Cerebellar cortex (tissue), 1 donor: ENCODE measurements at places on chromosomes 4 and X.

- DNase-seq: no peak
Measured at GRCh38 chr4:108965016-108965415, 202.2 kb upstream of the ETNPPL start.

DNA sequence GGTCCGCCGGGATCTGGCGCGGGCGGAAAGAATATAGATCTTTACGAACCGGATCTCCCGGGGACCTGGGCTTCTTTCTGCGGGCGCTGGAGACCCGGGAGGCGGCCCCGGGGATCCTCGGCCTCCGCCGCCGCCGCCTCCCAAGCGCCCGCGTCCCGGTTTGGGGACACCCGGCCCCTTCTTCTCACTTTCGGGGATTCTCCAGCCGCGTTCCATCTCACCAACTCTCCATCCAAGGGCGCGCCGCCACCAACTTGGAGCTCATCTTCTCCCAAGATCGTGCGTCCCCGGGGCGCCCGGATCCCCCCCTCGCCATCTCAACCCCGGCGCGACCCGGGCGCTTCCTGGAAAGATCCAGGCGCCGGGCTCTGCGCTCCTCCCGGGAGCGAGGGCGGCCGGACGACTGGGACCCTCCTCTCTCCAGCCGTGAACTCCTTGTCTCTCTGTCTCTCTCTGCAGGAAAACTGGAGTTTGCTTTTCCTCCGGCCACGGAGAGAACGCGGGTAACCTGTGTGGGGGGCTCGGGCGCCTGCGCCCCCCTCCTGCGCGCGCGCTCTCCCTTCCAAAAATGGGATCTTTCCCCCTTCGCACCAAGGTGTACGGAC lies 482 bp upstream of the SHOX start:
- no peak for DNase-seq

- no peak for DNase-seq
Measured at GRCh38 chrX:100265179-100265578, 144.9 kb downstream of the PCDH19 start.

DNA sequence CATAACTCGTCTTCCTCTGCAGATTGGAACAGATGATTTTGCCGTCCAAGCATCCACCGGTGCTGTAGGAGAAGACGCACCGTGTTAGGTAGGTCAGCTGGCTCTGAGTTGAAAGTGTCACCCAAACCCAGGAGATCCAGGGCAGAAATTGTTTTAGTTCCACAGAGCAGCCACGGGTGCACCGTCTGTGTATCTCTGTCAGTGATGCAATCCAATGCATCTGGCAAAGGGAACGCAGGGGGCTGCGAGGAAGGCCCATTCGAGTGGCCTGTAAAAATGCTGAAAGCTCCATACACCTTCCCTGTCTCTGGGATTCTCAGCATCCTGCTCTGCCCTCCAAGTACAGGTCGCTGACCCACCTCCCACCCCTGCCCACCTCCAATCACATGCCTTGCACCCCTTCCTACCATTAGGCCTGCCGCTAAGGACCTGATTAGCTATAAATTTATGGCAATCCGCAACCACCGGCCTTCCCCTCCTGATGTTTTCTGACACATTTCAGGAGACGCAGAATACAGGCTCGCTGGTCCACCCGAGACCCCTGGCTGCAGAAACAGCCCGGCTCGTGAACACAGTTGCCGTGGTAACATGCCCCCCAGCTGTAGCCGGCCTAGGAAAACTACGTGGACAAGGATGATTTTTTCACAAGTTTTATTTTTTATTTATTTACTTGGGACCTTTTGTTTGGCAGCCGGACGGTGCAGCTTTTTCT lies 39.7 kb upstream of the SHOX start:
- DNase-seq: no peak

GRCh38 chrX:70292788-70293187 lies 2.9 kb downstream of the KIF4A start:
- no peak for DNase-seq

DNA sequence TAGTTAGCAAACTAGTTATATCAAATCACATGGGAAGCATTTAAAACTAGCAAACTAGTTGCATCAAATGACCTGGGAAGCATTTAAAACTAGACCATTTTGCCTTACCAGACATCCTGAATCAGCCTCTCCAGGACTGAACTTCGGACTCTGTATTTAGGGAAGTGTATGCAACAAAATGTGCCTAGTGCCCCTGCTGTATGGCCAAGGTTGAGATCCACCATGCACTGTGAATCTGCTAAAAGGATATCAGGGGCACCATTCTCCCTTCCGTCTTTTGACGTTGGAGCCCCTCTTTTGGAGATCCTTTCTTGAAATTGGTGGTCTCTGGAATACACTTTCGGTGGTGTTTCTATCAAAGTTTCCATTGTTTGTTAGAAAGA lies 49.5 kb downstream of the CCNI start:
- DNase-seq: no peak

DNA sequence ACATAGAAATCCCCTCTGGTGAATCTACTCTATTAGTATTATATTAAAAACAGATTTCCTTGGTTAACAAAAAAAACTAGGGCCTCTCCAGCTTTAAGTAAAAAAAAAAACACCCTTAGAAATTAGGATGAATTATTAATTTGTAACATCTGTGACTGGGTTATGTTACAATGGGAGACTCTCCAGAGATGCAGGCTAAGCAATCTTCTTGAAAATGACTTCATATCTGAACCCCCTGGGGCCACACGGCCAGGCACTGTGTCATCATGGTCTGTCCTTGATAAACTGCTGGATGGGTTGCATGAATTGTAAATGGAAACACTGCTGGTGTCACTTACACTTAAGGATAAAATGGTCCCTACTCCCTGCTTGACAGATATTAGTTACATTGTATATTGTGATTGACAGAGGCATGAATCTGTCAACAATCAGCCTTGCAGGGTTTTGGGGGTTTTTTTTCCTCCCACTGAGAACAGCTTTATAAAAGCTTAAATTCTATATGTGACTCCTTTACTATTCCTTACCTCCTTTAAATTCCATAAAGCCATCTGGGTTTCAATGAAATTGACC lies 49.1 kb downstream of the PRKG2 start:
- no peak for DNase-seq

GRCh38 chrX:16958356-16958755 lies 11.9 kb downstream of the REPS2 start:
- no peak for DNase-seq

DNA sequence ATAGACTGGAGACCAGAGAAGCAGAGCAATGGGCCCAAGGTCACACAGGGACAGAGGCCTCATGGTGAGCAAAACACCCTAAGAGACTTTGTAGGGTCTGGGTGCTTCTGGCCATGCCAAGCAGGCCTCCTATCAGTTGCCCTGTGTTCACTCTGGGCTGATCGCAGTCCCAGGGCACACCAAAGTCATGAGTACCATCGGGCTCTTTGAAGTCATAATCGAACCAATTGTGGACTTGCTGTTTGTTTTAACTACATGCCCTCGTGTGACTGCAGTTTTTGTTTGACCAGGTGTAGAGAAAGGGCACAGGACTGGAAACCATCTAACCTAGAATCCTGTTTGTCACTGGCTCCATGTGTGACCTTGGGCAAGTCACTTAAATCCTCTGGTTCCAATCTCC lies 172.5 kb upstream of the CPEB2 start:
- DNase-seq: no peak

- DNase-seq: peak; percentile 72
Measured at GRCh38 chrX:50204364-50204899, at the start of gene CCNB3. Gene CCNB3 (plus strand): TSS chrX:50204765. CDS start chrX:50285164, 80,399 bp downstream.

DNA sequence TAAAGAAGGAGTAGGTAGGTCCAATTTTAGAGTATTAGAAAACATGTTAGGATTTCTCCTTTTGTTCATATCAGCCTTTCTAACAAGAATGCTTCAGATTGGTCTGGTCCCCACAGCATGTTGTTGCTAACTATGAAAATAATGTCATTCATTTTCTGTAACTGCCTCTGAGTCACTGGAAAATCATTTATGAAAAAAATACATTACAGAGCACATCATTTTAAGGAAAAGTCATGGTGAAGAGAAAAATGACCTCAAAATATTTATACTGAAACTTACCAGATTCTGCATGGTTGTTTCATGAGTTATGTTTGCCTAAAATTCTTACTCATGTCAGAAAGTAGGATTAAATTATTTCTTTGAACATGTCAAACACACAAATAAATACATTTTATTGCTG lies 35.2 kb downstream of the DTHD1 start:
- DNase-seq: no peak

DNA sequence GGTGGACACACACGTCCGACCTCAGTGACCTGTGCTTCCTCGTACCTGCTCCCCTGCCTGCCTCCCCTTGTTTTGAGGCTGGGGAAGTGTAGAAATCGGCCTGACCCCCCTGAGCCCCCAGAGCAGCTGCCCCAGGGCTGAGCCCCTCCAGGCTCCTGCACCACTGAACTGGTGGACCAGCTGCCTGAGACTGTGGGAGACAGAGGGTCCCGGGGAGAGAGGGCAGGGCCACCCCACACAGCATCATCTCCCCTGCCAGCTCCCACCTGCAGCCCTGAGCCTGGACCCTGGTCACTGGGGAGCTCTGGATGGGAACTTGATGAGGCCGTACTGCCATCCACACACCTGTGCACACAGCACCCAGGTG lies 15.0 kb upstream of the NAT8L start:
- no peak for DNase-seq

DNA sequence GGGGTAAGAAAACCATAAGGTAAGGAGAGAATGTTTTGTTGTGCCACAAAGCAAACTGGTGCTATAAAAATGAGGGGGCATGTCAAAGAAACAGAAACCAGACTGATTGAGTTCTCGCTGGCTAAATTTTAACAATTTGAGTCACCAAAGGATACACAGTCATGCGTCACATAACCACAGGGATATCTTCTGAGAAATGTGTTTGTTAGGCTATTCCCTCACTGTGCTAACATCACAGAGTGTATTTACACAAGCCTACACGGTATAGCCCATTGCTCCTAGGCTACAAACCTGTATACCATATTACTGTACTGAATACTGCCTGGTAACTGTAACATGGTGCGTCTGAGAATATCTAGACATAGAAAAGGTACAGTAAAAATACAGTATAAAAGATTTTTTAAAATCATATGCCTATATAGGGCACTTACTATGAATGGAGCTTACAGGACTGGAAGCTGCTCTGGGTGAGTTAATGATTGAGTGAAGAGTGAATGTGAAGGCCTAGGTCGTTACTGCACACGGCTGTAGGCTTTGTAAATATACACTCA lies 50.1 kb downstream of the FBXW7 start:
- no peak for DNase-seq

- DNase-seq: peak; percentile 16
Measured at GRCh38 chr4:89754531-89754930, 82.4 kb downstream of the SNCA start.

DNA sequence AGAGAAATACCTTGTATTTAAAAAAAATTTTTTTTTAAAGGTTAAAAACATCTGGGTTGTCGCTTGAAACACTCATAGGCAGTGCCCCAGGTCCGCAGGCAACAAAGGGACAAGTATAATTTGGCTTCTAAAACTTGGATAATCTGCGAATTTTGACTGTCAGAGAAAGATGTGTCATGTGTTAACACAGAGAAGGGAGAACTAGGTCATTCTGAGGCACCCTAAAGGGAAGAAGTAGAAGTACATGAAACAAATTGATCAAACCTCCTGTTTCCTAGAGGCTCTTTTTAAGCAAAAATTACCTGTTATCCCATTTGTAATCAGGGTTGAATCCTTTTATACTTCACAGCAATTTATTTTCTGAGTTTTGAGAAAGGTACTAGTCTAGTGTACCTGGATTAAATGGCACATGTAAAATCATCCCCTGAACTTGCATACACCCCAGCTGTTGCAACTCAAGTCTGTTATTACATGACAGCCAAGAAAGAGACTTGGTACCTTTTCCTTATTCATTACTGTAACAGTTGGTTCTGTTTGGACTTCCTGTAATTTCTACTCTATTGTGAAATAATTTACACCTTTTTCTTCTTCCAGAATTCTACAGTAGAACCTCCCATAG lies 1.7 kb downstream of the SRD5A3 start:
- DNase-seq: no peak

- no peak for DNase-seq
Measured at GRCh38 chr4:52586069-52586468, 73.0 kb downstream of the USP46 start.

- DNase-seq: no peak
Measured at GRCh38 chrX:87626996-87627395, 109.4 kb downstream of the KLHL4 start.

DNA sequence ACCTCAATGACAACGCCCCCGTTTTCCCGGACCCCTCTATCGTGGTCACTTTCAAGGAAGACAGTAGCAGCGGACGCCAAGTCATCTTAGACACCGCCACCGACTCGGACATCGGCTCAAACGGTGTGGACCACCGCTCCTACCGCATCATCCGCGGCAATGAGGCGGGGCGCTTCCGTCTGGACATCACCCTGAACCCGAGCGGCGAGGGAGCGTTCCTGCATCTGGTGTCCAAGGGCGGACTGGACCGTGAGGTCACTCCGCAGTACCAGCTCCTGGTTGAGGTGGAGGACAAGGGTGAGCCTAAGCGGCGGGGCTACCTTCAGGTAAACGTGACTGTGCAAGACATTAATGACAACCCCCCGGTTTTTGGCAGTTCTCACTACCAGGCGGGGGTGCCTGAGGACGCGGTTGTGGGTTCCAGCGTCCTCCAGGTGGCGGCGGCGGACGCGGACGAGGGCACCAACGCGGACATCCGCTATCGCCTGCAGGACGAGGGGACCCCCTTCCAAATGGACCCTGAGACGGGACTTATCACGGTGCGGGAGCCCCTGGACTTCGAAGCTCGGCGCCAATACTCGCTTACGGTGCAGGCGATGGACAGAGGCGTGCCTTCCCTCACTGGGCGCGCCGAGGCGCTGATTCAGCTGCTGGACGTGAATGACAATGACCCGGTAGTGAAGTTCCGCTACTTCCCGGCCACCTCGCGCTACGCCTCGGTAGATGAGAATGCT lies 2.2 kb downstream of the FAT4 start:
- DNase-seq: no peak

GRCh38 chr4:167150587-167150986 lies 83.7 kb downstream of the SPOCK3 start:
- DNase-seq: no peak

DNA sequence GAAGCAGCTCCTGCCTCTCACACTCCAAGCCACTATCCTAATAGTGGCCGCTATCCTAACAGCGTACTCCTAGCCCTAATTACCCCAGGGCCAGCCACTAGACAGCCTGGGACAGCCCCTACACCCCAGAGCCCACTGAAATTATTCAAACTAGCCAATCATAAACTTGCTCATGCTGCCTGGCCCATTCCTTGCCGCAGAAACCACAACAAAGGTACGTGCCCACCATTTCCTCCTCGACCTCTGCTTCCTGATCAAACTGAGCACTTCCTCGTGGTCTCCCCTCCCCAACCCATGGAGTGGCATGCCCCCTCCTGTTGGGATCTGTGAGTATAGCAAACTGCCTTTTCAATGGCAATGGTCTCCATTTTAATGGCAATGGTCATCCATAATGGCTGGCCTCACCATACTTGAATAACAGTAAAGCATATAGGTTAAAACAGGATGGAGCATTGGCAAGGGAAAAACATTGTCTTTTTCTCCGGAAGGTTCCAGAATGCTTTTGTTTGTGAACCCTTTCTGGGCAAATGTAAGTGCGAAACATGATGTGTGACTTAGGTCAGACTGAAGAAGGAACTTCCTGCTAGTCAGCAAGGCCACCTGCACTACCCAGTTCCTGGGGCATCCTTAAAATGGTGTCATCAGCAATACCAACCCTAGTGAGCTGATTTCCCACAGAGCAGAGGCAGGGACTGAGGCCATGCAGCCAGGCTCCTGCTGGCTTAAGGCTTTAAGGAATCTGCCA lies 107.1 kb upstream of the ATP6AP2 start:
- no peak for DNase-seq

- peak; percentile 73 for DNase-seq
Measured at GRCh38 chr4:53908661-53909078, 155.7 kb downstream of the CHIC2 start.
